ENCODE measurements at places on chromosomes 6 and 20.

- DNase-seq = peak; percentile 48
Observed at GRCh38 chr6:144216668-144217218, 66.4 kb downstream of the STX11 start.

DNA sequence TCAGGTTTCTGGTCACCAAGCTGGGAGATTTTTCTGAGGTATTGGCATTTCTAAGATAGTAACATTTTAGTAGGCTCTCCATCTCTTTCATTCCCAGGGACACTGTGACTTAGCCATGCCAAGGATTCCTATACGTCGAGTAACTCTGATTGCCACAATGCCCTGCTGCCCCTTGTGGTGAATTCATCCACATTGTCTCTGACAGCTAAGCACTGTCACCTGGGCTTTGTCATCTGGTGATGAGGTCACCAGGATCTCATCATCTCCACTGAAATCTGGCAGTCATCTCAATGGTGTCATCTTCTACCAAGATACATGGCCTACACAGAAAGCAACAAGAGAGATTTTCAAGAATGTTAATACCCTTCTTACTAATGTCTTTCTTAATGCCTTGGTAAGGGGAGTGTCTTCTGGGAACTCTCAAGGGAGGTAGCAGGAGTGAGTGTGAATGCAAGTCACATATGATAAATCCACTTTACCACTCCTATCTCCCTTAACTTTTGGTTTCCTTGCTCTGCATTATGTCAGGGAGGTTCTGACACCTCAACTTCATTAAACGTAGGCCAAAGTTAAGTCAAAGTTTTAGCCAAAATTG is 246.7 kb downstream of the CD109 start:
- DNase-seq = no peak

- DNase-seq = no peak
Observed at GRCh38 chr6:31037169-31037568, 26.9 kb downstream of the MUC22 start.

GRCh38 chr6:87633851-87634250 is 43.9 kb downstream of the ORC3 start:
- DNase-seq = no peak

- DNase-seq = no peak
Observed at GRCh38 chr6:8831366-8832152, 396.2 kb upstream of the SLC35B3 start.

DNA sequence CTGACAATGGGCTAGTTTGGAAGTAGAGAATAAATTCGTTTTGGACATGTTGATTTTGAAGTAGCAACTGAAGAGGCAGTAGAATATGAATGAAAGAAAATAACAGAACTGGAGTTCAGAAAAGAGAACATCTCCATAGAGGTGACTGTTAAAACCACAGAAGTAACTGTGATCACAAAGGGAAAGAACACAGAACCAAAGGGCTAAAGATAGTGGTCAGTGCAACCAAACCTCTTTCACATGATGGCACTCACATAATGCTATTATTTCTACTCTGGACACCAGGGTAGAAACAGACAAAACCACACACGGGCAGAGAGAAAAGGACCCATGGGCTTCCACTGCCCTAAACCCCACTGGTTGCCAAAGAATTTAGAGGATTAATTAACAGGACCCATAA is 58.5 kb downstream of the CDK19 start:
- no peak for DNase-seq

DNA sequence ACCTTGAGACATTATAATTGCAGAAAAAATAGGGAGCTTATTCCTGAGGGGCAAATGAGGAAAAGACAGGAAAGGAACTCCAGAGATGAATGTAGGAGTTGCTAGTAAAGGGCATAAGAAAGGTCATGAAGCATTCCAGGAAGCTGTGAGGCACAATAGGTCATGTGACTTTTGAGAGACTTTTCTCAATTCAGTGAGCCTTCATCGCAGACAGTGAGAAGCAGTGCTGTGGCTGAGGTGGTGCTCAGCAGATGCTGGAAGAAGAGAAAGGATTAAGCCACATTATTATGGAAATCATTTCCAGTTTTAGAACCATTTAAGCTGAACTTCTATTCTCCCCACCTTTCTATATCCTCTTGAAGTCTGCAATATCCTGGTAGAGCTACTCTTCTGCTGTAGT is 4.1 kb downstream of the SPTLC3 start:
- DNase-seq = no peak

- DNase-seq = no peak
Observed at GRCh38 chr6:109987196-109987595, 9.1 kb downstream of the GPR6 start.

- no peak for DNase-seq
Observed at GRCh38 chr6:156794546-156795354, 17.6 kb downstream of the ARID1B start.

DNA sequence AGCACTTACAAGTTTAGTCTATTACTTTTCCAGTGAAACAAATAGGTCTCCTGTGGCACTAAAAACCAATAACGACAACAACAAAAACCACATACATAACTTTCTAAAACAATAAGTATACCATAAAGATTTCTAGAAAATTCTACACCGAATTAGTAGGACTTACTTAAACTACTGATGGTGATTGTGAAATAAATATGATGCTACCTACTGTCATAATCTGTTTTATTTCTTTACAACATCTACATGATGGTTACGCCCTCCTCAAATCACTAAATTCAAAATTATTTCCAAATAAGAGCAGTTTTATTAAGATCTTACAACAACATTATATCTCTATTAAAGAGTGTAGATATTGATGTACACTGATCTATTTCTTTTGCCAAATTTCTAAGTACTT is 147.0 kb downstream of the DST start:
- no peak for DNase-seq

GRCh38 chr6:101517632-101518031 is 124.1 kb downstream of the GRIK2 start:
- no peak for DNase-seq

GRCh38 chr20:35018590-35019371 is 63.1 kb downstream of the MYH7B start:
- DNase-seq = no peak

DNA sequence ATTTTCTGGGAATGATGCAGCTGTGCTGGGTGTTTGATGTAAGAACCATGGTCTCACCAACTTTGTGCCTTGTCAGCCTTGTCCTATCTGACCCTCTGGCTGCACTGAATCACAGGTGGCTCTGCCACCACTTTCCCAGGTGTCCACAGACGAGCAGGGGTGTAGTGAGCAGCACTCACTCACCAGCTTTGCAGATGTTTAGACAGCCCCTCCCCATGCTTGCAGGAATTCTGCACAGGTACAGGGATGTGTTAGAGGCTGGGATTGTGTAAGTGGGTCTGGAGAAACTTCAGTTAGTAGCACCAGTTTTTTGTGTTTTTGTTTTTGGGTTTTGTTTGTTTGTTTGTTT is 88.2 kb upstream of the NAA20 start:
- DNase-seq = no peak

GRCh38 chr6:30885999-30886896 is 1.9 kb downstream of the DDR1 start:
- peak; percentile 79 for DNase-seq

GRCh38 chr6:151016107-151016506 is 150.6 kb downstream of the MTHFD1L start:
- no peak for DNase-seq

DNA sequence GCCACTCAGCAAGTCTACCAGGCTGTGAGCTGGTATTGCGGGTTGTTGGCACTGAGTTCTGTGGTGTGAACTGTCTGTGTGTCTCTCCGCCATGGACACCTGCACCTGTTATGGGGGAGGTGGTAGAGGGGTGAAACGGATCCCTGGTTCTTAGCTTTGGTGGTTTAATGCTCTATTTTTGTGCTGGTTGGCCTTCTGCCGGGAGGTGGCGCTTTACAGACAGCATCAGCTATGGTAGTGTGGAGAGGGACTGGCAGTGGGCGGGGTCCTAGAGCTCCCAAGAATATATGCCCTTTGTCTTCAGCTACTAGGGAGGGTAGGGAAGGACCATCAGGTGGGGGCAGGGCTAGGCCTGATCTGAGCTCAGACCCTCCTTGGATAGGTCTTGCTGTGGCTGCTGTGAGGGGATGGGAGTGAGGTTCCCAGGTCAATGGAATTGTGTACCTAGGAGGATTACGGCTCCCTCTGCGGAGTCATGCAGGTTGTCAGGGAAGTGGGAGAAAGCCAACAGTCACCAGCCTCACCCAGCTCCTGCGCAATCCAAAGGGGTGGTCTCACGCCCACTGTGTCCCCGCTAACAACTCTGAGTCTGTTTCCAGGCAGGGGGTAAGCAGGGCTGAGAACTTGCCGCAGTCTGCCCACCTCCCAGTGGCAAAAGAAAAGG is 154.3 kb downstream of the CCDC170 start:
- no peak for DNase-seq

GRCh38 chr20:12180107-12180661 is 262.5 kb downstream of the BTBD3 start:
- no peak for DNase-seq

GRCh38 chr6:36333931-36334725 is 2.6 kb downstream of the BNIP5 start:
- no peak for DNase-seq

GRCh38 chr20:7703551-7703961 is 236.7 kb downstream of the HAO1 start:
- DNase-seq = no peak

- DNase-seq = no peak
Observed at GRCh38 chr6:151092591-151092990, 147.2 kb upstream of the AKAP12 start.

GRCh38 chr6:88910922-88911778 is 52.3 kb downstream of the RNGTT start:
- DNase-seq = no peak

DNA sequence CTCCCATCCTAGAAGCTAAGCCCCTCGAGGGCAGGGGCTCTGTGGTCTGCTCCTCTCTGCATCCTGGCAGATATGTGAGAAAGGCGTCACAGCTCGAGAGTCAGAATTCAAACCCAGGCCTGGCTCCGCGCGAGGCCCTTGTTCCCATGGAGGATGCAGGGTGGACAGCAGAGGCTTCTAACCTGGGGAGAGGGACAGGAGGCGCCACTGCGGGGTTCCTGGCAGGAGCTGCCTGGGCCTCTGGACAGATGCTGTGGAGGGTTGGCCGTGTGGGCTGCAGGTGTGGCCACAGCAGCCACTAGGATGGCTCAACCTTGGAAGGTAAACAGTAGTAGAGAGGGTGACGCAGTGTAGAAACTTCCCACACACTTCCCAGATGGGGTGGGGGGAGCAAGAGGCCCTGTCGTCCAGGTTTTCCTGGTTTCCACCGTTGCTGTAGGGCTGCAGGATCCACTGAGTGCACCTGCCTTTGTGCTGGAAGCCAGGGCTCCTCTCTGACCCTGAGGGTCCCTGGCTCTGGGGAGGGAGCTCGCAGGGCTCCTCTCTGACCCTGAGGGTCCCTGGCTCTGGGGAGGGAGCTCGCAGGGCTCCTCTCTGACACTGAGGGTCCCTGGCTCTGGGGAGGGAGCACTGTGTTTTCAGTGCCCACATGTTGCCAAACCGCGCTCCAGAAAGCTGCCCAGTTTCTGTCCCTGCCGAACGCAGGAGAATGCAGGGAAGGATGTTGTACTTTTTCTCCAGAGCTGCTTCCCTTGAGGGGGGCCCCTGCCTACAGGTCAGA is 14.2 kb downstream of the RBM38 start:
- no peak for DNase-seq

DNA sequence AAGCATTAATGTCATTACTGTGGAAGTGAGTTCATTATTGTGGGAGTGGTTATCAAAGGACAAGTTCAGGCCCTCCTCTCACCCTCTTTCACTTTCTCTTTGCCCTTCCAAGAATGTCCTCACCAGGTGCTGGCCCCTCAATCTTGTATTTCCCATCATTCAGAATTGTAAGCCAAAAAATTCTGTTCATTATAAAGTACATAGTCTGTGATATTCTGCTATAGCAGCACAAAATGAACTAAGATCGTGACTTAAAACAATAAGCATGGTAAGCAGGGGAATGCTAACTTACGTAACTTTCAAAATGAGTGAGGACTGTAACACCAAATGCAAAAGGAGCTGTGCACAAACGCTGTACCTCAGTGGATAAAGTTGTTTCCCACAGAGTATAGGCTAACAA is 515.7 kb upstream of the BTBD3 start:
- no peak for DNase-seq

DNA sequence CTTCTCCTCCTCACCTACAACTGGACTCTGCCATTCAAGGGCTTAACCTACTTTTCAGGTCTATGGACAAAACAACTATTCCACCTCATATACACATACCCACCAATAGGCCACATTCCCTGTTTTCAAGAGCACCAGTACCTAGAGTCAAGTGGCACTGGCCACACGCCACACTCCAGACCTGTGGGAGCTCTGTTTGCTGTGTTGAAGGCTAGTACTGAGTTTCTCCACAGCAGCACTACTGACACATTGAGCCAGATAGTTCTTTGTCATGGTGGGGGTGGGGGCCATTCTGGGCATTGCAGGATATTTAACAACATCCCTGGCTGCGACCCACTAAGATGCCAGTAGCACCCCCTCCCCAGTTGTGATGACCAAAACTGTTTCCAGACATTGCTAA is 84.1 kb downstream of the RALGAPA2 start:
- DNase-seq = no peak

- DNase-seq = no peak
Observed at GRCh38 chr6:154112181-154112809, 73.3 kb downstream of the OPRM1 start.

- DNase-seq = no peak
Observed at GRCh38 chr6:89679215-89680120, 40.9 kb upstream of the LYRM2 start.

GRCh38 chr20:2295886-2296515 is at the start of gene TGM3:
Gene TGM3 (plus strand): TSS chr20:2296001. CDS start chr20:2296064, 63 bp downstream.
- no peak for DNase-seq

DNA sequence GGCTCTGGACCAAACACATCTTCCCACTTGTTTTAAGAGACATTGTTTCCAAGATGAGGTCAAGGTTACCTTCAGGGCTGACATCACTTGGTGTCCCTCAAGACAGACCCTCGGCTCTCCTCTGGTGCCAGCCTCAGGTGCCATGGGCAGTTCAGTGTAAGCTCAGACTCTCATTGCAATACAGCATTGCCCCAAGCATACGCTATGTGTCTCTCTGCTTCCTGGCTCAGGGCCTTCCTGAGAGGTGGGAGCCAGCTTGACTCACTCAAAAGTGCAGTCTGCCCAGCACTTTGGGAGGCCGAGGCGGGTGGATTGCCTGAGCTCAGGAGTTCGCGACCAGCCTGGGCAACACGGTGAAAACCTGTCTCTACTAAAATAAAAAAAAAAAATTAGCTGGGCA is 51.7 kb downstream of the SLC24A3 start:
- DNase-seq = no peak

DNA sequence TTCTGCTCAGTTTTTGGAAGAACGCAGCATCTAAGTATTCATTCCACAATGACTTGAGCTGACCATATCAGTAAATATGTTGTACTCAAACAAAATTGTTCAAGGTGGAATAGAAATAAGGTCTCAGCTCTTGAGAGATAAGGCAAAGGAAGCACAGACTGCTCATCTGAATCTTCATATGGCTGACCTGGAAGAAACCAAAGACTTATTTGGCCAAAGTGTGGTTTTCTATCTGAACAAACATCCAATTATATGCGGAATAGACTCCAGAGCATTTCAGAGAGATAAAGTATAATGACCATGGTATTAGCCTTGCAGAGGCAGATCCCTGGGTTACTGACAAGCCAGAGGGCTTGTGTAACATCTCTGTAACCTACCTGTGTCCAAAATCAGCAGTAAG is 308.7 kb downstream of the CD83 start:
- no peak for DNase-seq

GRCh38 chr20:40683894-40684268 is 5.2 kb downstream of the MAFB start:
- DNase-seq = no peak
